ENCODE measurements at places on chromosomes 2 and 18.

GRCh38 chr2:105364436-105365139, 27.2 kb downstream of the C2orf49 start:
- DNase-seq = no peak

DNA sequence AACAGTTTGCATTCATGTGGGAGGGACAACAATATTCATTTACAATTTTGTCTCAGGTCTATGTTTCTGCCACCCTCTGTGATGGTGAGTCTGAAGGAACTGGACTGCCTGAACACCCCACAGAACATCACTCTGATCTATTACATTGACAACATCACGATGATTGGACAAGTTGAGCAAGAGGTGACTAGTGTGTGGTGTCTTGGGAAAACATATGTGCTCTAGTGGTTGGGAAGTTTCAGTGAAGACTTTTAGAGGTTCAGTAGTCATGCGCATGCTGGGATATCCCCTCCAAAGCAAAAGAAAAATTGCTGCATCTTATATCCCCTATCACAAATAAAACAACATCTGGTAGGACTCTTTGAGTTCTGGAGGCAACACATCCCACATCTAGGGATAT, 18.6 kb upstream of the CTLA4 start:
- DNase-seq = no peak

DNA sequence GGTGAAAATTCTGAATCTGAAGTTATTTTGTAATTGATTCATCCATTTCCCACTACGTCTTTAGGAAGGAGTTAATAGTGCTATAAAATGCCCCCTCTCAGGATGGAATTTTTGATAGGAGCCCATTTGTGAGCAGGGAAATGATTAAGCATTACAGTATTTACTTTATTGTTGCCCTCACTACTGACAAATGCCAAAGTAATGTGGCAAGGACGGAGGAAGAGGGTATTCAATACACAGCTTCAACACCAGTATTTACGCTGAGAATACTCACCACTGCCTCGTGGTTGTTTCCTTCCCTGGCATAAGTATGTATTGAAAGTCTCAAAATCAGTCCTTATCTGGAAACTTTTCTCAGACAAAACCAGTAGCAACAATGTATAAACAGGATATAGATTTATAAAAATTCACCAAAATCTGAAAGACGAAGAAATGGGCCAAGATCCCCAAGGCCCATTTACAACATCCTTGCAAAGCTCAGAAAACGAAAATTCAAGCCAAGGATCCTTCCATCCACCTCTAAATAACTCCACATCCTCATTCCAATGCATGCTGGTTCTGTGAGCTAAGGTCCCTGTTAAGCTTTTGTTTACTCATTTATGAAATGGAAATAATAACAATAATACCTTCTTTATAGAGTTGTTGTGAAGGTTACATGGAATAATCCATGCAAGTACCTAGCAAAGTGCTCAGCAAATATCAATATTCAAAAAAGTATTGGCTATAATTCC, 29.3 kb downstream of the FEZ2 start:
- DNase-seq = no peak

DNA sequence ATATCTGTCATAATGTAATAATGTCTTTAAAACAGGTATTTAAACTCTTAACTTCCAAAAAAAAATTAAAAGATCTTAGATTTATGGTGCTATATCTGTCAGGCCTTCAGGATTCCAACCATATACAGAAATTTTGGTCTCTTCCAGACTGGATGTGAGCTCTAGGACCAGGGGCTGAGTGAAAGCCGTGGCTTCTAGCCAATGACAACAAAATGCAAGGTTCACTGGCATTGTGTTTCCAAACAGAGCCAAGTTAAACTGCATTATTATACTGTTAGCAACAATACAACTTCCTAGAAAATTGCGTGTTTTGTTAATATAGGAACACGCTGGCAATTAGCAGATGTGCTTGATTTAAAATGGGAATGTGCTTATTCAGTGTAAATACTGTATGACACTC, 809.8 kb upstream of the SOX11 start:
- DNase-seq = peak; percentile 65

GRCh38 chr2:201618744-201619662, 24.3 kb downstream of the TMEM237 start:
- DNase-seq = no peak

DNA sequence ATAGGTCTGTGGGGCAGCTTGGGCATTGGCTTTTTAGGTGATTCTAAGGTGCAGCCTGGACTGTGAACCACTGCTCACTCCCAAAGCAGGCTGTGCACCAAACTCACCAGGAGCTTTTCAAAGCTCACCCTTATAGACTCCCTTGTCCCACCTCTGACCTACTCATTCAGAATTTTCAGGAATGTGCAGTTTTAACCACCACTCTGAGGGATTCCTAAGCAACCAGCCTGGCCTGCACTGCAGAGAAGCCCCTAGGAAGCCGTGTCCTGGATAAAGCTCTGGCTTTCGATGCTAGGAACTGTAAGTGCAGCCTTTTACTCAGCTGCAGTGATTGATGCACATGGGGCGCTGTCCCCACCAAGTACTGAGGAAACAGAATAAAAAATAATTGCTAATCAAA, 33.0 kb downstream of the MRO start:
- DNase-seq = no peak

DNA sequence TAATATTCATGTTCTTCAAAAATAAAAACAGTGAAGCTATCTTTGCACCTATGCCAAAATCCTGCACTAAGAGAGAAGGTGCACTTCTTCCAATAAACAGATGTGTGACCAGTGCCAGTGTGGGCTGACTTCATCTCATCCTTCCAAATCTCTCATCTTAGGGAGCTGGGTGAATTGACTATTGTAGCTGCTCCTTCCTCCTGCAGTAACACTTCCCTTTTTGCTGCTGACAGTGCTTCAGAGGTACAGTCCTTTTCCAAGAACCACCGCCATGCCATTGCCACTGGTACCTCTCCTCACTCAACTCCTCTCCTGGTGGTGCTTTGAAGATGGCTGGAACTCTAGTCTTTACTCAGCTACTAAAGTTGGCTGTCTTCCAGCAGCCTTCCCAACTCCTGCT, 42.1 kb upstream of the ARHGAP25 start:
- no peak for DNase-seq

GRCh38 chr2:219071131-219071816, 10.6 kb upstream of the IHH start:
- no peak for DNase-seq

DNA sequence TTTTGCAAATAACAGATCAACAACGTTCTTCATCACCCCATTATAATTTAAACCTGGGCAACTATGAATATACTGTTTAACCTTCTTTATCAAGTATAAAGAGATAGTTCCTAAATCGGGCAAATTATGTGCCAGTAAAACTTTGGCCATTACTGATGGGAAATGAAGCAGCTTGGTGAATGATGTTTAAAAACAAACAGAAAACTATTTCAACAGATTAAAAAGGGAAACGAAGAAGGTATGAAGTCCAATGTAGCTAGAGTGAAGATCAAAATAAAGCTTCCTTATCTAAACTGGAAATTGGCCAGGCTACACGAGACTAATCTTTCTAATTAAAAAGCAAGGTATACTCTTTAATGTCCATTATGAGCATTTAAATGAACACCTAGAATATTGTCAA, 6.7 kb upstream of the RBBP8 start:
- DNase-seq = no peak

- no peak for DNase-seq
These were observed 1.5 kb downstream of the IER3IP1 start for GRCh38 chr18:47174545-47175116.

DNA sequence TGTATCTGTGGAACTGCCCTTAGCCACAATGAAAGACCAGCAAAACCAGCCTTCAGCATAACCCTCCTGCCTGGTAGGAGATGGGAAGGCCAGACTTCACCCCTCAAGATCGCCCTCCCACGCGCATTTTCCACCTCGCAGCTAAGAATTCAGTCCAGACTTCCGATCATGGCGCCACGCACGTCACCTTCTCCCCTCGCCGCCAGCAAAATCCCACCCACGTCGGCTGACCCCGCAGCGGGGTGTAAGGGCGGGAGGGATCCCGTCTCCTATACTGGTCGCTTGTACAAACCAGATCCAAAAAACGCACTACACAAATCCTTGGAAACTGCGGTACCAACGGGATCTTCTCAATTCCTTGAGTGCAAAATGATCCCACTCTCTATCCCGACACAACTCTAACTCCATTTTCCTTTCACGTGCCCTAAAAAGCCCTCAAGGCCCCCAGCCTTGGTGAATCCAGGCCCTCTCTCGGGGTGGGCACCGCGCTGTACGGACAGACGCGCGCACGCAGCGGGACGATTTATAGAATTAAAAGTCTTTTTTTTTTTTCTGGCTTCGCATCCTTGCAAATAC, 1.0 kb upstream of the BMPR2 start:
- DNase-seq = peak; percentile 33

GRCh38 chr2:165114346-165114939, 89.4 kb downstream of the SCN3A start:
- no peak for DNase-seq

DNA sequence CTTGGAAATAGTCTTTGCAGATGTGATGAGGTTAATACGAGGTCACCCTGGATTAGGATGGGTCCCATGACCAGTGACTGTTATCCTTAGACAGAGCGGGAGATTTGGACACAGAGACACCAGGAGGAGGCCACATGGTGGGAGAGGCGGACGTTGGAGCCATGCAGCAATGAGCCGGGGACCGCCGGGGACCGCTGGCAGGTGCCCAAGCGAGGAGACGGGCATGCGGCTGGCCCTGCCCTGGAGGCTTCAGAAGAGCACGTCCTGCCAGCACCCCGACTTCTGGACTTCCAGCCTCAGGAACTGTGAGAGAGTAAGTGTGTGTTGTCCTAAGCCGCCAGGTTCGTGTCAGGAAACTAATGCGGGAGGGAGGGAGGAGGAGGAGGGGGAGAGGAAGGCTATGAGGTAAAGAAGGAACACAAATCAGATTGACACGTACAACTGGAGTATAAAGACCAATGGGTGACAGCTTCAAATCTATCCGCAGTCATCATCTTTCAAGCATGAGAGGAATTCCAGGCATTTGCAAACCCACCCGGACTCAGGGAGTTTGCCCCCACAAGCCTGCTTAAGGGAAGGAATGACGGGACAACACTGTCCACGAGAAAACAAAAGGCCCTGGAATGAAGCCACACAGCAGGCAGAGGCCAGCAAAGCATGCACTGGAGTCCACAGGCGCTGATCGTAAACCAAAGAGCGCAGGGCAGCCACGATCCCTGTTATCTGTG, 11.6 kb upstream of the BOK start:
- DNase-seq = no peak

- no peak for DNase-seq
These were observed 50.6 kb downstream of the COL5A2 start for GRCh38 chr2:189128970-189129369.

GRCh38 chr18:26470011-26470637, 78.2 kb downstream of the KCTD1 start:
- peak; percentile 69 for DNase-seq

- no peak for DNase-seq
These were observed 162.7 kb upstream of the ETAA1 start for GRCh38 chr2:67234440-67234839.

DNA sequence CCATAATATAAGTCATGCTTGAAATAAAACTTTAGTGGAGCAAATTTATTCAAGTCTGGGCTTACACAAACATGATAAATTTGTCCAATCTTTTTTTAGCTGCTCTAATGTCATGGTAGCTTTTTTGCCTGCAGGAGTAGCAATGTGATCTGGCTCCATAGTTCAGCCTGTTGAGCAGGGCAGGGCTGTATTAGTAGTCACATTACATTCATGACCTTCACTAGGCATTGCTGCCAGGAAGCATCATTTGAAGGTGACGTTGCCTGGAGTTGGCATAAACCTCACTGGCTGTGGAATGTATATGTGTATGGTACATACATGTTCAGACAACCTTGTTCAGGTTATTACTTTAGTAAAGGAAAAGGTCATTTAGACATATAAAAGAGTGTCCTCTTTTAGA, 76.6 kb downstream of the CCDC85A start:
- DNase-seq = no peak

DNA sequence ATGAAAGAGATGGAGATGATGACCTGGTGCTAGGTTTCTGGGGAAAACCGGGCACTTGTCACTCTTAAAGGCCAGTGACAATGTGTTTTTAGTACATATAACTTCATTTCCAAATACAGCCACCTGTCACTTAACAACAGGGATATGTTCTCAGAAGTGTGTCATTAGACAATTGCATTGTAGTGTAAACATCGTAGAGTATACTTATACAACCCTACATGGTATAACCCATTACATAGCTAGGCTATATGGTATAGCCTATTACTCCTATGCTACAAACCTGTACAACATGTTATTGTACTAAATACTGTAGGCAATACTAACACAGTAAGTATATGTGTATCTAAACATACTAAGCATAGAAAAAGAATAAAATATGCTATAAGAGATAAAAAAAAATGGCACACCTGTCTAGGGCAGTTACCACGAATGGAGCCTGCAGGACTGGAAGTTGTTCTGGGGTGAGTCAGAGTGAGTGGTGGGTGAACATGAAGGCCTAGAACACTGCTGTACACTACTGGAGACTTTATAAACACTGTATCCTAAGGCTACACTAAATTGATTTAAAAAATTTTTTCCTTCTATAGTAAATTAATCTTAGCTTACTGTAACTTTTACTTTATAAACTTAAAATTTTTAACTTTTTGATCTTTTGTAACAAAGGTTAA, 123.2 kb downstream of the THADA start:
- DNase-seq = no peak

DNA sequence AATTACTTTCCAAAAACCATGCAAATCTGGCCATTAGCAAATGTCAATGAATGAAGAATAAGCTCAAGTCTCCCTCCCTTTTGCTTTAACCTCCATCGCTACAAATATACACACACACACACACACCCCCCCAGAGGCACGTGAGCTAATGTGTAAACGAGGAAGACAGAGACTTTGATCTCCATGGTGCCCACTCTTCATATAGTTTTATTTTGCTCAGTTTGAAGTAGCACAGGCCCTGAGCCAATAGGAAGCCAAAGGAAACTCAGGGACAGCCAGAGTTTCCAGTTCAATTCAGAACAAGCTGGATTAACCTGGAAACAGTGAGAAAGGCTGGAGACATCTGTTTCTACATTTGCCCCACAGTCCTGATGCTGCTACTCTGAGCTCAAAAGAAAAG, 248.4 kb upstream of the MEIS1 start:
- DNase-seq = no peak

GRCh38 chr2:98743835-98744234, 12.9 kb upstream of the MGAT4A start:
- DNase-seq = no peak

DNA sequence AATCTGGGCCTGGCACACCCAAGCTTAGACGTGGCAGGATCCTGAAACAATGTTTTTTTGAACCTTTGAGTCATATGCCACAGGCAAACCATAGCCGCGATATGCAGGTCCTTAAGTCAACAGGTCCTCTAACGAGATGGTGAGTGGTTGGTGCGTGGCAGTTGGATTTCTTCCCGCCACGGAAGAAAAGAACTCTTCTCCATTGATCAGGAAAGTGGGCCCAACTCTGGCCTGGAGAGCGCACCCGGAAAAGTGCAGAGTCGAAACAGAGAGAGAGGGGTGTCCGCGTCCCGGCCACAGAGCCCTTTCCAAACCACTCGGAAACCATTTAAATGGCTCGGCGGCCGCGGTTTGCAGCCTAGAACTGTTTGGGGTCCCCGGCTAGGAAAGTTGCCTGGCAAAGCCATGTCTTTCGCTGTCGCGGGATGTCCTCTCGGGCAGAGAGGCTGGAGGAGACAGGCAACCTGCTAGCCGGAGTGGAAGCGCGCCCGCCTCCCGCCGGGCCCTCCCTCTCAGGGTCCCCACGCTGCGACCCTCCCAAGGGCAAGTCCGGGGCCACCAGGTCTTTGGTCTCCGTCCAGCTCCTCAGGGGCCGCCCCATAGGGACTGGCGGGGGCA, 777 bp downstream of the GALNT3 start:
- DNase-seq = no peak

- DNase-seq = peak; percentile 8
These were observed 166.0 kb upstream of the STK17B start for GRCh38 chr2:196337208-196337953.

- no peak for DNase-seq
These were observed 359.4 kb upstream of the DSEL start for GRCh38 chr18:67875944-67876343.
